NCI-H1694 (cell line): ENCODE measurements at places on chromosomes 1 and 21.

DNA sequence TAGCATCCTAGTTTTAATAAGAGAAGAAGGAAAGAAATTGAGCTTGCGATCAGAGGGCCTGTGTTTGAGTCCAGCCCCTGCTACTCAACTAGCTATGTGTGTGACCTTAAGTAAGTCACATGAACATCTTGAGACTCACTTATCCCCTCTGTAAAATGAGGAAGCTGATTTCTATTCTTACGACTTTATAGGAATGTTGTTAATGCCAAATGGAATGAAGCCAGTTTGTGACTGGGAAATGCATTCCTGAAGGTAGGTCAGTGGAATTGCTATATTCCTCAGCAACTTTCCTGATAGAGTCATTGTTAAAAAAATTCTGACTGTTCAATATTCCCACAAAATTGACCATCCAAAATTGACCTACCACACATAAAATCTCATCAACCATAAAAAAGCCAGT, 14.9 kb downstream of the FASLG start:
- DNase-seq = no peak

DNA sequence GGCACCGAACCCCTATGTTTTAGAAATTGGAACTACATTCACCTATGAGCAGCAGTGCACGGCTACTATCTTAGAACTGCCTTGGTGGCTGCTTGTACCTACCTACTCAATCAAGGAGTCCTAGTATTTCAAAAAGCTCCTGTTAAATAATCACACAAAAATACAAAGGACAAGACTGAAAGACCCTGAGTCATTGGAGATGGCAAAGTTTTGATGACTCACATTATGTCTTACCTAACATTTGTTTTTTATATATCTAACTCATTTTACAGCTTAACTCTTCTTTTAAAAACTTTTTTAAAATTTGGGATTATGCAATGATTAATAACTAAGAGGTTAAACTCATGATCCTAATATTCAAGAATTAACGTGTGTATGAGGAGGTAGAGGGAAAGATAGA, 1206.0 kb upstream of the TMPRSS15 start:
- DNase-seq = no peak

GRCh38 chr1:48493970-48494769, 22.2 kb upstream of the SPATA6 start:
- peak; percentile 22 for DNase-seq

DNA sequence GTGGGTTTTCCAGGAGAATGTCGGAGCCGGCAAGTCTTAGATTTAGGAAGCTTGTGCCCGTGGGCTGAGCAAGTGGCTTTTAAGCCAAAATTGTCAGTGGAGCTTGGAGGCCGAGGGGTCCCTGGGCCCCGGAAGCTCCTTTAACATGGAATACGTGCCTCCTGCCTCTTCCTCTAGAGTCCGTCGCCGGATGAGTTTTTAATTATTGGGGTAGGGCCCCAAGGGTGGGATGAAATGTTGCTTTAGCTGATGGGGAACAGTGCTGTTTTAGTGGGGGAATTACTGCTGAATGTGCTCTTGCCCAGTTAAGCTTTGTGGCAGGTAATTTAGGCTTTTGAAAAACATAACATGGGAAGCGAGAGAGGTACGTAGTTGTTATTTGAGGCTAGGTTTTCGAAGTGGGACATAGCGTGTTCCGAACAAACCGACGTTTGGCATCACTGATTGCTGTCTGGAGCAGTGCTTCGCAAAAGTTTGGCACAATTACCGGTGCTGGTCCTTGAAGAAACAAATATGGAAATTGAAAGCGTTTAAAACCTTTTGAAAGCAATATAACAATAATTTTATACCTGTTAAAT, 786 bp downstream of the RPL5 start:
- DNase-seq = no peak

- no peak for DNase-seq
Observed at GRCh38 chr1:242534753-242535152, 10.3 kb upstream of the PLD5 start.

GRCh38 chr1:53476579-53476978, 17.4 kb downstream of the DMRTB1 start:
- no peak for DNase-seq
